ENCODE measurements at places on chromosomes 2 and 18. TPM values are rescaled to one million over a fixed set of nuclear protein-coding genes. Genes with fewer than 3 reads are reported as not detected.

- no peak for DNase-seq
Measured at GRCh38 chr2:232339121-232340081, 39.1 kb upstream of the ALPP start.

- DNase-seq, result no peak
Measured at GRCh38 chr2:86414996-86415395, 26.2 kb upstream of the KDM3A start.

GRCh38 chr2:38540580-38541286 is 62.0 kb downstream of the HNRNPLL start:
- DNase-seq, result no peak

GRCh38 chr18:35406666-35407065 is 29.5 kb upstream of the ZNF396 start:
- no peak for DNase-seq

DNA sequence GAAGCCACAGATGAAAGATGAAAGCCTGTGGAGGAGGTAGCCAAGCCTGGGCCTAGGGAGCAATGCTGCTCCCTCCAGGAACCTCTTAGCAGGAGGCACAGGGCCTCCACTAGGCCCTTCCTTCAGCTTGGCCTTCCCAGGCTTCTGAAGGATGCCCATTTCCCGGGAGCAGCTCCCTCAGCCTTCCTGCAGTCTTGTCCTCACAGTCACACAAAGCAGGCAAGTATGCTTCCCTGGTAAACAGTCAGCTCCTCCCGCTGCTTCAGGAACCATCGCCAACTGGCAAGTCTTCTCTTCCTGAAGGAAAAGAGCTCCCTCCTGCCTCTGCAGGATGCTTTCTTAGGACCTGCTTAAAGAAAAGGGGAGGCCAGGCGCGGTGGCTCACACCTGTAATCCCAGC is 53.2 kb downstream of the SMAD7 start:
- DNase-seq, result no peak

GRCh38 chr18:68500556-68500955 is 214.4 kb downstream of the TMX3 start:
- no peak for DNase-seq

DNA sequence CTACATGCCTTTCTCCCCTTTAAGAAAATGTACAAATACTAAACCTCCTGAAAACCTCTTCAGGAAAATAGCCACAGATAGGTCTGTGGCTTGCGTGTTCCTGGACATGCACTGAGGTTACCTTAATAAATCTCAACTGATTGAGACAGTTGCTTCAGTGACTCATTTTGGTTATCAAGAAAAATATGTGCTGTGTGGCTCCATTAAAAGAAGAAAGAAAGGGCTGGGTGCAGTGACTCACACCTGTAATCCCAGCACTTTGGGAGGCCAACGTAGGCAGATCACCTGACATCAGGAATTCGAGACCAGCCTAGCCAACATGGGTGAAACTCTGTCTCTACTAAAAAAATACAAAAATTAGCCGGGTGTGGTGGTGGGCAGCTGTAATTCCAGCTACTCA is 27.1 kb downstream of the CREG2 start:
- no peak for DNase-seq

DNA sequence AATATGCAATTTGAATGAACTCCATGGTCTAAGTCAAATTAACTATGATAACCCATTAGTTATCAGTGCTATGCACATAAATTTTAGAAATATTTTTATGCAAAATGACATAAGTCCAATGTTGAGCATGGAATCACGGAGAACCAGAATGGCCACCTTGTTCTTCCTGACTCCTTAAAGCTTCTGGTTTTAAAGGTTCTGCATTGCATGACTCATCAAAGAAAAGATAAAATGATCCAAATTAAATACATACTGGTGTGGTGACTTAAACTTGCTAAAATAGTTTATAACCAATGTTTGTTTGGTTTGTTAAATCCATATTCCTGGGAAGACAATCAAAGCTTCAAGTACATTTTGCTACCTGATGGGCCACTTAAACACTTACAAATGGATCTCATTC is 1146.9 kb upstream of the NRXN1 start:
- no peak for DNase-seq

GRCh38 chr2:178422097-178422496 is 28.9 kb downstream of the PRKRA start:
- DNase-seq, result no peak

GRCh38 chr2:110858993-110859701 is 126.8 kb downstream of the ACOXL start:
- DNase-seq, result no peak

GRCh38 chr2:209581040-209581439 is 157.2 kb downstream of the MAP2 start:
- no peak for DNase-seq

DNA sequence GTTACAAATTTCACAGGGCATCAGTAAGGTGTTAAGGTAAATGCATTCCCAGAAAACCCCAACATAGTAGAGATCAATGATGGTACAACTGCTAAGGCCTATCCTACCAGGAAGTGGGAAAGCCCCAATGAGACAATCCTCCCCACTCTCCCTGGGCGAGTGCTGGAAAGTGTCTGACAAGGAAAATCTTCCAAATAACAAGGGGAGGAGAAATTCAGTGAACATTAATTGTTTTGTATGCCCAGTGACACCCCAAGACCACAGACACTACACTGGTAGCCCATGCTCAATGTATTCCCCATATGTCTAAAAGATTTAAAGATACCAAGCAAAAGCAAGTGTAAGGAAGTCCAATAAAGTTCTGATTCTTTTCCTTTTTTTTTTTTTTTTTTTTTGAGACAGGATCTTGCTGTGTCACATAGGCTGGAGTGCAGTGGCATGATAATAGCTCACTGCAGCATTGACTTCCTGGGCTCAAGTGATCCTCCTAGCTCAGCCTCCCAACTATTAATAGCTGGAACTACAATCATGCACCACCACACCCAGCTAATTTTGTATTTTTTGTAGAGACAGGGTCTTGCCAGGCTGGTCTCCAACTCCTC is 24.7 kb downstream of the B4GALT6 start:
- no peak for DNase-seq

GRCh38 chr2:197264332-197264731 is 46.2 kb downstream of the ANKRD44 start:
- no peak for DNase-seq

- no peak for DNase-seq
Measured at GRCh38 chr18:53952700-53953099, 271.8 kb downstream of the MBD2 start.

GRCh38 chr2:19574778-19575260 is 216.4 kb upstream of the OSR1 start:
- no peak for DNase-seq

DNA sequence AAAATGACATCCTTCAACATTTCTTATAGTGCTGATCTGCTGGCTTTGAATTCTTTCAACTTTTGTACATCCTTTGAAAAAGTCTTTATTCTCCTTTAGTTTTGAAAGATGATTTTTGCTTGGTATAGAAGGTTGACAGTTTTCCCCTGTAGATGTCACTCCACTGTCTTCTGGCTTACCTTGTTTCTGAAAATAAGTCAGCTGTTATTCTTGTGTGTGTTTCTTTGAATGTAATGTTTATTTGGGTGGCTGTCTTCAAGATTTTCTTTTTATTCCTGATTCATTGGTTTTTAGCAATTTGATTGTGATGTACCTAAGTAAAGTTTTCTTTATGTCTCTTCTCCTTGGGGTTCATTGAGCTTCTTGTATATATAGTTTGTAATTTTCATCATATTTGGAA is 47.6 kb downstream of the ACTR3 start:
- DNase-seq, result no peak

DNA sequence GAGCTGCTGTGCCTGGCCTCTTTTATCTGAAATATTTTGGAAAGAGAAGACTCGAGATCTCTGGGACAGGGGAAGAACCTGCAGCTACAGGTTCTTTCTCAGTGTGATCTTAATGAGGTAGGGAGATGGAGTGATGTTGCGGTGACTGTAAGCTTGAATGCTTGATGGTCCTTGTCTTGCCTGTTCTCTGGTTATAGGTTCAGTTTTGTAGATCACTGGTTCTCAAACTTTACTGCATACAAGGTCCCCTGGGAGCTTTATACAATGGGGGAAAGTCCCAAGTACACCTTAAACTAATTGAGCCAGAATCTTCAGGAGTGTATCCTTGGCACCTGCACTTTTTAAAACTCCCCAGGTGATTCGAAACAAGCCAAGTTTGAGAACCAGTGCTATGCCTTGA is 136.7 kb upstream of the CXCR4 start:
- DNase-seq, result no peak

- DNase-seq, result no peak
Measured at GRCh38 chr2:43724728-43725526, 48.7 kb upstream of the C1GALT1C1L start.

DNA sequence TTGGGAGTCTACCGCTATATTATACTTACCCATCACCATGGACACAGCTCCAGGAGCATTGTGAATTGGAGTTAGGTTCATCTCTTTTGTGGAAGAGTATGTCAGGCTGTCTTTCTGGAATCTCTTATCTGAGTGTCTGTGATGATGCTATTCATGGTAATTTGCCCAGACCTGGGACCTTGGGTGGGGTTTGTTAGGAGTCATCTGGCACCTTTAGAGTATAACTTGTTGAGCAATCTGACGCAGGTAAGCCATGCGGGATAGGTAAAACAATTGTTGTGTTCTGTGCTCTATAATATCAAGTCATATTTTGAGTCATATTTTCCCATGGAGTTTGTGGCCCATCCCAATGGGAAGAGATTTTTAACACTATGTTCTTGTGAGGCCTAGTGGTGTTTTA is 49.7 kb upstream of the MAPRE2 start:
- DNase-seq, result no peak

- no peak for DNase-seq
Measured at GRCh38 chr2:66827851-66828250, 392.9 kb downstream of the MEIS1 start.

AP1S3 gene
- total RNA-seq, result 1.3 TPM

MRPL44 gene
- total RNA-seq, result 22.0 TPM

MYCN gene
- total RNA-seq, result 0.73 TPM

APCDD1 gene
- total RNA-seq, result 0.58 TPM

DSC2 gene
- total RNA-seq, result 4.6 TPM

CPLX4 gene
- total RNA-seq, result not detected

MEIS1 gene
- 5.9 TPM for total RNA-seq

MYO3B gene
- total RNA-seq, result not detected
